Ovary (tissue), 10 donors: ENCODE measurements at places on chromosomes 5 and 9.

DNA sequence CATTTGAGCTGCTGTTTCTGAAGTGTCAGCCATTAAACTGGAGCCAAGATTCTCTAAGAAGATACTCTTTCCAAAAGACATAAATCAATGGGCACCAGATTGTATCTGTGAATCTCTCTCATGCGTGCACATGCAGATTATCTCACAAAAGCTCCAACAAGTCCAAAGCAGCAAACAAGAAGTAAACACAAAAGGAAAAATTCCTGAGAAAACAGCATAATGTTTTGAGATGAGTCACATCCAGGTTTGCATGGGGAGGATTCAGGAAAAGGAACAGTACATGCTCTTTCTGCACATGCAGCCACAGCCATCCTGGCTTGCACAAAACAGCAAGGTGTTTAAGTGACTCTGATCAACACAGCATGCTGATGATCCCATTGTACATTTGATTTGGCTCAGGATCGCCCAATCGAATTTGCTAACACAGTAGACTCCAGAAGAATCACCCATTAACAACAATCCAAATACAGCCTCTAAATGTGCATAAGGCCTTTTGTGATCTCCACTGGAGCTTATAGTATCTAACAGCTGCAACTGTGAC, 143.1 kb downstream of the ELAVL2 start:
- no peaks in the 10 kb centered on the region for H3K36me3 ChIP-seq
- H3K4me3 ChIP-seq = no peak overlapping the region
- no peak for DNase-seq
- H3K27ac ChIP-seq = no peak overlapping the region

- no peaks in the 10 kb centered on the region for H3K27me3 ChIP-seq
- no peak overlapping the region for H3K4me3 ChIP-seq
- H3K27ac ChIP-seq = no peak overlapping the region
- no peaks in the 10 kb centered on the region for H3K36me3 ChIP-seq
- DNase-seq = no peak
Measured at GRCh38 chr5:132774406-132774805, 2.6 kb downstream of the SEPTIN8 start.

DNA sequence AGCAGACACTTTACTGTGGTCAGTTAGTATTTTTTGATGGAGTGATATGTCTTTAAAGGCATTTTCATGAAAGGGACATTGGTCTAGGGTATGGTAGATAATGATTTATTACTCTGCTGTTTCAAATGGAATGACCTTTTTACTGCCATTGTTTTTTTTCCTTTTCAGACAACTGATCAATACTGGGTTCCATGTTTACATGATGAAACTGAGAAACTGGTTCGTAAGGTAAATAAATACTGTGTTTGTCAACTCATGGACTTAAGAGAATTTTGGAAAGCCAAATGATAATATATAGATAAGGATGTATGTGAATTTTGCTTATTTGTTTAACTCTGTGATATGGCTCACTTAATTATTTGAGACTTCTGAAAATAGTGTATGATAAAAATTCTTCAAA, 35.5 kb downstream of the VPS13A start:
- DNase-seq = no peak
- no peaks in the 10 kb centered on the region for H3K27me3 ChIP-seq
- H3K36me3 ChIP-seq = no peaks in the 10 kb centered on the region
- no peak overlapping the region for H3K4me3 ChIP-seq
- no peaks in the 10 kb centered on the region for H3K4me1 ChIP-seq

DNA sequence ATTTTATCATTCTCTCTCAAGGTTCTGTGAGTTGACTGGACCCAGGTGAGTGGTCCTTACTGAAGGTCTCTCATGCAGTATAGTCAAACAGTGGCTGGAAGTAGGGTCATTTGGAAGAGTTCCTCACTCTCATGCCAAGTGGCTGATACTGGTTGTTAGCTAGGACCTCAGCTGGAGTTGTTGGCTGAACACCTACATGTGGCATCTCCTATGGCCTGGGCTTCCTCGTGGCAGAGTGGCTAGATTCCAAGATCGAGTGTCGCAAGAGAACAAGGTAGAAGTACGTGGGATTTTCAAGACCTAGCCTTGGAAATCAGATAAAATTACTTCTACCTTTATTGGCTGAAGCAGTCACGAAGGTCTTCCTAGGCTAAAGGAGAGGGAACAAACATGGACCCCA, 7.6 kb downstream of the SLC31A2 start:
- no peak for DNase-seq
- no peak overlapping the region for H3K4me3 ChIP-seq
- no peaks in the 10 kb centered on the region for H3K36me3 ChIP-seq
- H3K4me1 ChIP-seq = peaks cover 3% of the 10 kb centered on the region

DNA sequence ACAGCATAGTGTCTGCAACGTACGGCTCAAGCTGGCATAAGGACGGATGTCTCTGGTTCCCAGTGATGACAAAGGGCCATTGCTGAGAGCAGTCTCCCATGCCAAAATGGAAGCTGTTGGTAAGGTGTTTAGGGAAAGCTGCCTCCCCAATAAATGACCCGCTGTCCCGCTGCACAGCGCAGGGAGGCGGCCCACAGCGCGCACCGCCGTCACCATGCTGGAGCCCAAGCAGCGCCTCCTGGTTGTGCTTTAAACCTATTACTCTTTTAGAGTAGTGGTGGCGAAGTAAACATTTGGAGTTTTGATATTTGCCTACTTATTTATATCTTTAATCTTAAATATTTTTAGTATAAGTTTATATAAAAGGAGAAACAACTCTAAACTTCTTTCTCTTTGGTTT, 70.4 kb upstream of the C5orf63 start:
- no peak overlapping the region for H3K4me3 ChIP-seq
- no peaks in the 10 kb centered on the region for H3K4me1 ChIP-seq
- H3K27ac ChIP-seq = no peak overlapping the region
- DNase-seq = no peak

DNA sequence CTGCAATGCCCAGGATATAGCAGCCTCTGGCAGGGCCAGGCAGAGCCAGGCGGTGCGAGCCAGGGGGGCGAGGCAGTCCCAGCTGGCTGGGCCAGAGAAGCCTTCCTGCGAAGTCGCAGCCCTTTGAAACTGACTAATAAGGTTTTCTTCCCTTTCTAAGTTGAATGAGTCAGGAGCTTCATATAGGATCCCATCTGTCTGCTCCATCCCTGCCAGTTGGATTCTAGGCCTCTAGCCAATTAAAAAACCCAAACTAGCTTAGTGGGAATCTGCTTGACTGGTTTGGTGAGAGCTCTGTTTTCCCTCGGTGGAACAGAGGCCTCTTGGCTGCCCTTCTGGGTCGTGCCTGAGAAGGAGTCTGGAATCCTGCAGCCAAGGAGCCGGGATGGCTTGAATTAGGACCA, 70.1 kb upstream of the RAPGEF1 start:
- no peak for DNase-seq
- no peak overlapping the region for H3K4me3 ChIP-seq
- no peaks in the 10 kb centered on the region for H3K36me3 ChIP-seq
- H3K4me1 ChIP-seq = no peaks in the 10 kb centered on the region

GRCh38 chr5:55104946-55105701, 2.7 kb downstream of the GZMA start:
- H3K4me3 ChIP-seq = no peak overlapping the region
- DNase-seq = no peak
- no peaks in the 10 kb centered on the region for H3K27me3 ChIP-seq
- H3K4me1 ChIP-seq = no peaks in the 10 kb centered on the region
- no peaks in the 10 kb centered on the region for H3K36me3 ChIP-seq

DNA sequence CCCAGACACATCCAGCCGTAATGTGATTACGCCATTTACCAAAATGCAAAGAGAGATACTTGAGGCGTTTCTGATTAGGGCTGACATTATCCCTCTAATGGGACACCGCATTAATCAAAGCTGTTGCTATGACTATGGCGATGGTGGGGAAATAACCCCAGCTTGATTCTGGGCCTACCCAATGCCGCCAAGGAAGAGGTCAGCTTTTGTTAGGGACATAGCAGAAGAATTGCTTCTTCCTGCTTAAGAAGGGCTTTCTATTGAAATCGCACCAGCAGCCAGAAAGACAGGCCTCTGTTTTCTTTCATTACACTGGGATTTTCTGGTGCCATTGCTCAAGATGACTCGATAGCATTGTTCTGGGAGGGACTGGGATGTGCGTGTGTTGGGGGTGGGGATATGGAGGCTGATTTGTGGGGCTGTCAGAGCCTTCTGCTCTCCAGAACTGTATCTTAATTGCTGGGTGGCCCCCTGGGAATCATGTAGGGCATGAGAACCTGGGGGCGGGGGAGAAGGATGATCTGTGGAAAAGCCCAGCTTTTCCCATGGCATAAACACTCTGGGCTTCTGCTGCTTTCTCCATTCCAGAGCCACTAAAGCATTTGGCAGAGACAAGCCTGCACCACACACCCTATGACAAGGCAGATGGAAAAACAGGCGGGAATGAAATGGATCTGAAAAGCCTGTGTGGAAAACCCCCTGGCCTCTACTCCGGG, 106.5 kb upstream of the RAD23B start:
- H3K27ac ChIP-seq = no peak overlapping the region
- H3K4me3 ChIP-seq = no peak overlapping the region
- DNase-seq = no peak
- no peaks in the 10 kb centered on the region for H3K4me1 ChIP-seq
- H3K36me3 ChIP-seq = no peaks in the 10 kb centered on the region
- H3K27me3 ChIP-seq = no peaks in the 10 kb centered on the region

DNA sequence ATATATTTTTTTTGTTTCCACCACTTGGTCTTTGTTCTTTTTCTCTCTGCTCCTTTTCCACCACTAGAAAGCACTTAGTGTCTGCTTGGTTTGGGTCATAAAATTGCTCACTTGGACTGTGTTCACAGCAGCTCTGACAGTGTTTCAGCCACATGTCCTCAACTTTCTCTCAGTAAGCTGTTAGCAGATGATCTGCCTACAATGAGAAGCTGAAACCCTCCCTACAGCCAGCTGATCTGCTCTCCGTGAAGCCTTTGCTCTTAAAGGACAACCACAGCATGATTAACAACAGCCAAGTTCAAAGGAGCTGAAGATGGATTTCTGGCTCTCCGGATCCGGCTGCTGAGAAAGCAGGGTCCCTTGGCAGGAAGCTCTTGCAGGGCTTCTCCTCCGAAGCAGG, 31.6 kb downstream of the PRLR start:
- H3K36me3 ChIP-seq = no peaks in the 10 kb centered on the region
- no peak for DNase-seq
- no peak overlapping the region for H3K4me3 ChIP-seq
- H3K4me1 ChIP-seq = peaks cover 6% of the 10 kb centered on the region
- H3K27ac ChIP-seq = no peak overlapping the region
